Foreskin melanocyte (primary cell): ENCODE measurements at places on chromosomes 3 and 15.

GRCh38 chr3:117606866-117607265, 897.3 kb downstream of the TUSC7 start:
- DNase-seq, result no peak

DNA sequence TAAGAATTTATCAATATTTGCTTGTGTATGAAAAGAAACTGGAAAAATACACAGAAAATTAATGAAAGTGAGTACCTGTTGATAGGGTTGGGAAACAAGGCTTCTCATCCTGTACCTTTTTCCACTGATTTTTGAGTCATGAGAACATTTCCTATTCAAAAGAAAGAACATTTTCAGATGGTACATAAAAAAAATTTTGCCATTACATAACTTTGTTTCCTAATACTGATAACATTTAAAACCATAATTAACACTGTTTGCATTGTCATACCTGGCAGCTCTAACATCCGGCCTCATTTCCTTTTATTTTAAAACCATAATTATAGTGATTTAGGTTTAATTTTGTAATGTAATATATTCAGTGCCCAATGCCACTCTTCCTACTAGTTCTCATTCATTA, 11.7 kb downstream of the NKTR start:
- no peak for DNase-seq

GRCh38 chr3:8341821-8342247, 159.8 kb upstream of the LMCD1 start:
- no peak for DNase-seq

- no peak for DNase-seq
Measured at GRCh38 chr15:92667287-92667904, 11.8 kb upstream of the FAM174B start.

DNA sequence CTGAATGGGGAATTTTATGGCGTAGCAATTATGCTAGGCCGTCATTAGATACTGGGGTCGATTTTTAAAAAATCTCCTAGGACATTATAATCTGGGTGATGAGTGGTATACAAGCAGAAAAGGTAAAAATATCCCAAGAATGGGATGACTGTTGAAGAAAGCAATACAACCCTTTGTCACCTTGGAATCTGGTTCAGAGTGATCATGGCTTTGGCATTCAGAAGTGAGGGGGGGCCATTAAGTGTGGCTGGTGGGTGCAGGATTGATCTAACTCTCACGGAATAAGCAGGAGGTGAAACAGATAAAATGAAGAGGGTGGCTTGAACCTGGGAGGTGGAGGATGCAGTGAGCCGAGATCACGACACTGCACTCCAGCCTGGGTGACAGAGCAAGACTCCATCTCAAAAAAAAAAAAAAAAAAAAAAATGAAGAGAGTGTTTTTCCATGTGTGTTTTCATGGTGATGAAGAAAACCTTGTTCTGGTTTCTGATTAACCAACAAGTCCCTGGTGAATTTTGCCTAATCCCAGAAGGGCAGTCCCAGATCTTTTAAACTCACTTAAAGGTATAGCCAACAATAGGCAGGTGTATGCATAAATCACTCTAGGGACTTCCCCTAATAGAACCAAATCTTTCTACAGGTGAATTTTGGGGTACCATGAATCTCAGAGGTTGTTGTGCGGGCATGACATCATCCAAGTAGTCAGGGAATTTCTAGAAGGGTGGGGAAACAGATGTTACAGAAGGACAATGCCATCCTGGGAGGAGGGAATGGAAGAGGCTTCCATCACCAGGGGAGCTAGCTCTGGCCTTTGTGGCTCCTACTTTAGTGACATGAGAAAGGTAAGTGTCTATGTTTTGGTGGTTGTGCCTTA, 3.1 kb upstream of the RAD54L2 start:
- DNase-seq, result no peak

GRCh38 chr3:69368129-69368741, 17.7 kb downstream of the FRMD4B start:
- peak; percentile 50 for DNase-seq

- DNase-seq, result peak; percentile 83
Measured at GRCh38 chr3:143326983-143327778, 207.6 kb downstream of the CHST2 start.

DNA sequence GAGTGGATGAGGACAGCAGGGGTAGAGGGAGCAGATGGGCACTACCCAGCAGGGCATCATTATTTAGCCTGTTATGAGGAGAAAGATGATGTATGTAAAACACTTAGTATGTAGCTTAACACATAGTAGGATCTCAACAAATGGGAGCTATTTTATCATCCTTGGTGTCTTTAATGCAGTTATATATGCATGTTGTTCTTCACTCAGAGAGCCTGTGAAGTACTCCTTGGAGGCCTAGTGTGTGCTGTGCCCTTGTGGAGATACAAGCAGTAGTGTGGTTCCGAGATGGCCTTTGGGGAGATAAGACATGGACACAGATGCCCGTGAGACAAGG, 124.2 kb downstream of the LIPC start:
- no peak for DNase-seq

DNA sequence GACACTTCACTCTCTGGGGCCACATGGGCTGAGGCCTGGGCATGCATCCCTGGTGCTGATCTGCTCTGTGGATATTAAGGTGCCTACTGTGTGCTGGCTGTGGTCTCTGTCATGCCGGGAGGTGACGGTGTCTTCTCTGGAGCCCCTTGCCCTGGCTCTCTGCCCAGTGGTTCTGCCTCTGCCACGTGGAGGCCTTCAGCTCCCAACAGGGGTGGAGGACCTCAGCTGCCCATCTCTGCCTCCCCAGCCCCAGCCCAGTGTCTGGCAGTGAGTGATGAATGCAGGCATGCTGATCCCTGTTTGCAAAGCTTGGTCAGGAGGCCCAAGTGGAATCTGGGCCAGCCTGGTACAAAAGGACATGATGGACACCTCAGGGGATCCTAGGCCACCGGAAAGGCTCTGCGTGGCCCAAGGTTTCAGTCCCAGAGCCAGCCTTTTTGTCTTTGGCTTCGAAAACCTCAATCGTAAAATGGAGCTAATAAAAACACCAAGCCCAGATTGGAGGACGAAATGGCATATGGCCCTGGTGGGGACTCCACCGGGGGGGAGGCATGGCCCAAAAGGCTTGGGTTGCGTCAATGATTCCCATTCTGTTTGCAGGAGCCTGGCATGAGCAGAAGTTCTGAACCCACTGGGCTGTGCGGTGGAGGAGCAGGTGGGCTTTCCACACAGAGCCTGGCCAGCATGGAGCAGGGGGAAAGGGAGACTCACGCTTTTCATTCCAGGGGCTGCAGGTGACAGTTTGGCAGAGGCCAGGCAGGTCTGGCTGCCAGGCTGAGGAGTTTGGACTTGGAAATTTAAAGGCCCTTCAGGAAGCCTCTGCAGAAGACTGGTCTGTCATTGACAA, 54.7 kb upstream of the KLF13 start:
- DNase-seq, result no peak

DNA sequence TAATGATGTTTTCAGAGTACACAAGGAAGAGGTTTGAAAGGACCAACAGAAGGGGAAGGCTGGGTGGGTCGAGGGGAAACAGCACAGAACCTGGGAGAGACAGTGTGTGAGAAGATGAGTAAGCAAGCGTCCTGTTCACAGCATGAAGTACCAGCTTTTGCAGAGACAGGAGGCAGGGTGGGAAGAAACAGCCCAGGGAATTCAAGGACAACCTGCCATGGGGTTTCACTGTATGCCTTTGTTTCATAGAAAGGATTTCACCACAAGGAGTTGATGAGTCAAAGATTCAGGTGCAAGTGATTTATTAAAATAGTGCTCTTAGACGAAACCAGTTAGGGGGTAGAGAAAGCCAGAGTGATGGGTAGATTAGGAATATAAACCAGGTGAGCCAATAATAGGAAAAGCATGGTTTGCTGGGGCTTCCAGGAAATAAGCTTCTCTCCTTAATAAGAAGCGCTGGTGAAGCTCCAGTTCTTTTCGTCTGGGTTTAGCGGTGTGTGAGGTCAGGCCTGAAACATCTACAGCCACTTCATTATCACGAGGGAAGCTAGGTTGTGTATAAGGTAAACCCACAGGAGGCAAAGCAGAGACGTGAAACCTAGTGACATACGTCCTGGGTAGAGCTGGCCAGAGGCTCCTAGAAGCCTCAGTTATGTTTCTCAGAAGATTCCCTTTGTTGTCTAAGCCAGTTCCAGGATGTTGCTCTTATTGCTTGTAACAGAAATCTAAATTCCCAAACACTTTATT, 3.9 kb downstream of the HHLA2 start:
- DNase-seq, result no peak

DNA sequence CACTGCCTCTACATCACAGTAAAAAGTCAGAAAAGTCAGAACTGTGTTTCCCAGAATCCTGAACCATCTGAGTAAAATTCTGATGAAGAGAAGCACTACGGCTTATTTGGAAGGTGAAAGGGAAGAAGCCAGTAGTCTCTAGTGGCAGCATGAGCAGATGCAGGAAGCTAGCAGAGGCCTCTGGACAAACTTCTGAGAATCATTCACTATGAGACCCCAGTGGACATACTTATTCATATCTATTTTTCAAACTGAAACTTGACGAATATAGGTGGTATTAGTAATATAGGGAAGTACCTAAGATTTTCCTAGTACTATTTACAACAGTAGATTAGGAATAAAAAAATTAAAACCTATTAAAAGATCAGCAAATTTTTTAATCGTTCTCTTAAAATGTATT, 272.8 kb upstream of the TTC14 start:
- DNase-seq, result no peak

GRCh38 chr3:64880916-64881315, 193.1 kb upstream of the ADAMTS9 start:
- DNase-seq, result no peak

- DNase-seq, result peak; percentile 14
Measured at GRCh38 chr15:73822998-73823397, 50.4 kb upstream of the TBC1D21 start.

DNA sequence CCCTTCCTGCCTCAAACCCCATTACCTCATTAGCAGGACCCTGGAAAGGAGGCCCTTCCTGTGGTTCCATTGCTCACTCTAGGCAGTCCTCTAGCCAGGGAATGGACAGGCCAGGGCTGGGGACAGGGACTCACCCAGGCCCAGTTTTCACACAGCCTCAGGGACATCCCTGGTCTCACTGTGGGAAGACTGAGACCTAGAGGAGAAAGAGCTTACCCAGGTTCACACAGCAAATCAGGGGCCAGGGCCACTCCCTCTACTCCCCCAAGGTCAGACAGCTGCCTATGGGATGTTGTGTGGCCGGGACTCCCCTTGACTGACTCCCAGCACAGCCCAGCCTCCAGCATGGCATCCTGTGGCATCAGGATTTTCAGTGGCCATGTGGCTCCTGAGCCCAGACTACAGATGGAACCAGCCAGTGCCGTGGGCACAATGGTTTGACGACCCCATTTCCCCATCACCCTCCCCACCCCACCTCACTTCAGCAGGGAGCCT, 49.3 kb downstream of the ADAMTS7 start:
- no peak for DNase-seq

DNA sequence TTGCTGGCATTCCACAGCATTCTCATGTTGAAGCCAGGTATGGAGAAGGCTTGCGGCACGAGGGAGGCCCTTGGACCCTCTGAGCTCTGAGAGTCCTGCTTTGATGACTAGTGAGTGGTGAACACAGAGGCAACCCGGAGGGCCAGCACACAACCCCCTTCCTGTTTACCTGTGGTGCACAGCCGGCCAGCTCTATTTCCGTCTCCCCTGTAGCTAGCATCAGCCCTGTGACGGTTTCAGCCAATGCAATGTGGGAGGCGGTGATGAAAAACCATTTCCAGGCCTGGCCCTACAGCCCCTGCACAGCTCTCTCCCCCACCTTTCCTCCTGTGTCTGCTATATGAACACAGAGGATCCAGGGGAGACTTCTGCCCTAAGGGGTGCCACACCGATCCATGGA, 76.8 kb upstream of the KLHL25 start:
- DNase-seq, result no peak

DNA sequence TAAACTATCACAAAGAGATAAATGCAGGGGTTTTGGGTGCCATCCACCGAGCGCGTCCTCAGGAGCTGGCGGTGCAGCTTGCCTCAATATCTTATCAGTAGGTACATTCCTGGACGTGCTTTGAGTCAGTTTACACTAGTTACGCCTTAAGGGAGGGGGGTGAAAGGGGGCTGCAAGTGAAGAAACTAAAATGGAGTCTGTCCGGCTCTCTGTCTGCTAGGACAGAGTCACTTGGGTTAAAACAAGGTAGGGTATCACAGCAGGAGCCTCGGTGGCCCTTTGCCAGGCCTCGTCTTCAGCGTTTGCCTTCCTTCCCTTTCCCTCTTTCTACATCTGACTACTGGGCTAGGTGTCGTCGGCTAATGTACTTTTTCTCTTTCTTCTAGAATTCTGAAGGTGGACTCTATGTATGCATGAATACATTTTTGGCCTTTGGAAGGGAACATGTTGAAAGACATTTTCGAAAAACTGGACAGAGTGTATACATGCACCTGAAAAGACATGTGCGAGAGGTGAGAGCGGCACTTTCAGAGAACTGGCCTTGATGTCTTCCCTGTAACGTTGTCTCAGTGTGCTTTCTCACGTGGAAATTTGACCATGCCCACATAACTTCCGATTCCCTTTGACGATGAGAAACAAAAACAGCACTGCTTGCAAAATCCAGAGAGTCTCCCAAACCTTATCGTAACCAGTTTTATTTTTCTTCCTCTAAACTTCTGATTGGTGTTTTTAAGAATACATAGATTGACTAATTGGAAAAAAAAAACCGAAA, 28.8 kb downstream of the USP13 start:
- DNase-seq, result no peak

GRCh38 chr3:185586686-185587039, 568 bp downstream of the SENP2 start:
- DNase-seq, result no peak

DNA sequence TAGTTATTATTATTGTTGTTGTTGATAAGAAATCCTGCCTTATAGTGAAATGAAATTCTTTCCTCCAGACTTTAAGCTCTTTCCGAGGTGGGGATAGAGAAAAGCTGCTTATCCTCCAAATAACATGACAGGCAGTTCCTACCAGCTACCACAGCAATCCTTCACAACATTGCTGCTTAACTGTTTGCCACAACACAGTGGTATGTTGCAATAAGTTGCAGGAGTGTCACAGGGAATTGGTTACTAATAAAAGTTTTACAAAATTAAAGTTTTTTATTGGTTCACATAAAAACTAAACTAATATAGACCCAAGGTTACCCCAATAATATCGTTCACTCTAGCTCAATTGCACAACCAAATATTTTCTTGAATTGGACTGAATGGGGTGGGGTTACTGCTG, 57.4 kb upstream of the ICE2 start:
- DNase-seq, result no peak

DNA sequence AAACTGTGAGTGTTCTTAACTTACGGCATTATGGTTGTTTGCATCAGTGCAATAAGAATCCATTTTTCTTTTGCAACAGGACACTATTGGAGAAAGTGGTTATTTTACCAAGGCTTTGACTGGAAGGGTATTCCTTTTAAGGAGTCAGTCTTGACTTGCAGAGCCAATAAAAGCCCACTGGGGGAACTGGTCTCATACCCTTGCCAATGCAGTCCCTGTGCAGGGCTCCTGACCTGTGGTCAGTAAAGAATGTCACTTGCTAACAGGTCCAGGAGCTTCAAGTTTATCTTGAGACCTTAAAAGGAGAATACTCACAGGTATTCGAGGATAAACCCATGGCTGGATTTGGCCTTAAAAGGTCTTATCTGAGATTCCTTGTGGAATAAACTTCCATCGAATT, 227.8 kb upstream of the GBE1 start:
- DNase-seq, result no peak
